ENCODE measurements at places on chromosomes 7 and 10.

- no peak for DNase-seq
Measured at GRCh38 chr7:95910341-95910740, 138.0 kb downstream of the DYNC1I1 start.

- DNase-seq, result no peak
Measured at GRCh38 chr7:151570366-151570915, 50.7 kb upstream of the RHEB start.

GRCh38 chr7:156764016-156764669, 123.6 kb downstream of the RNF32 start:
- DNase-seq, result peak; percentile 4

- DNase-seq, result no peak
Measured at GRCh38 chr10:112732277-112732921, 217.6 kb upstream of the TCF7L2 start.

DNA sequence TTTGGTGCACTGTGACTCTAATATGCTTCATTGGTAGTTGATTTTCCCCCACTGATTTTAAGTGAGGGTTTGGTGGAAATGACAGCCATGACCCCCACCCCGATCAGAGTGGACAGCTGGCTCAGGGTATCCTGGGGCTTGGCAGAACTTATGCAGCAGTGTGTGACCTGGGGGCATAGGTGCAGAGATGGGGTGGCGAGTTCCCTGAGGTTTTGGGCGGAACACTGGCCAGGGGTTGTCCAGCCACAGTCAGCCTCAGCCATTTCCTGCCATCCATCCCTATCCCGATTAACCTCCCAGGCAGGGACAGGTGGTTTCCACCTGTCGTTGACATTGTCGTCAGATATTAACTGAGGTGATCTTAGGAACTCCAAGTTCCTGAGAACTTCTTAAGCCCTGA, 155.8 kb upstream of the CHST15 start:
- DNase-seq, result no peak

- no peak for DNase-seq
Measured at GRCh38 chr10:44347609-44348400, 37.1 kb downstream of the CXCL12 start.

- no peak for DNase-seq
Measured at GRCh38 chr7:602341-603141, 82.9 kb upstream of the PDGFA start.

DNA sequence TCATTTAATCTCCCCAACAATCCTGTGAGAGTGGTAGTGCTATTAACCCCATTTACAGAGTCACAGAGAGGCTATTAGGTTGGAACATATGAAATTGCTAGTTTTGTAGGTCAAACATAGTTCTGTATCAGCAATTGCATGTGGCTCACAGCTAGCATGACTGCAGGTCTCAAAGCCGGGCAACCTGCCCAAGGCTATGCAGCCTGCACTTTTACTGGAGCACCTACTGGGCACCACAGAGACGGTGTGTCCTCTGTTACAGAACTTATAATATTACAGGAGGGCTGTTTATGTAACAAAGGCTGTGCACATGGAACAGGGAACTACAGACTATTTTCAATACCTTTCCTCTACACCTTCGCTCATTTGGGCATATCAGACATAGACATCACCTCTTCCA, 355.8 kb downstream of the RPS24 start:
- DNase-seq, result no peak

DNA sequence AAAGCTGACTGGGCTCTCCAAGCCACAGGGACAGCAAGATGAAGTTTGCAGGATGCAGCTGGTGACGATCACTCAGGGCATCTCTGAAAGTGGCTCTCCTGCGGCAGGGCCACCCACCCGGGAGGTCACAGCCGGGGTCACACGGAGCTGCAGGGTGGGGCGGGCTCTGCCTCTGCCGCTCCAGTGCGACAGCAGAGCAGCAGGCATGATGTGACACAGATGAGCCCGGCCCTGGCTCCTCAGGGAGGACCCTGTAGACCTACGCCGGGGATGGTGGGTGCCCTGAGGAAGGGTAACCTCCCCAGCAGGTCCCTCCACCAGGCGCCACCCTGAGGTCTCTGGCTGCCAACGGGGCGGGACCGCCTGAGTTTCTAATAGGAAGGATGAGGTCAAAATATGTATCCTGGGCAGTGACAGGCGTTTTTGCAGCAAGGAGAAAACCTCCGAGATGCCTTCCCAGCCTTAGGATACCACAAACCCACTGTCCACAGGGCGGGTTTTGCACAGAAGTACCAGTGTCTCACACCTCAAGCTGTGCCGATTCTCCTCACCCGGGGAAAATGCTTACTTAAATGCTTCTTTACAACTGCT, 114.8 kb upstream of the DIP2C start:
- no peak for DNase-seq

DNA sequence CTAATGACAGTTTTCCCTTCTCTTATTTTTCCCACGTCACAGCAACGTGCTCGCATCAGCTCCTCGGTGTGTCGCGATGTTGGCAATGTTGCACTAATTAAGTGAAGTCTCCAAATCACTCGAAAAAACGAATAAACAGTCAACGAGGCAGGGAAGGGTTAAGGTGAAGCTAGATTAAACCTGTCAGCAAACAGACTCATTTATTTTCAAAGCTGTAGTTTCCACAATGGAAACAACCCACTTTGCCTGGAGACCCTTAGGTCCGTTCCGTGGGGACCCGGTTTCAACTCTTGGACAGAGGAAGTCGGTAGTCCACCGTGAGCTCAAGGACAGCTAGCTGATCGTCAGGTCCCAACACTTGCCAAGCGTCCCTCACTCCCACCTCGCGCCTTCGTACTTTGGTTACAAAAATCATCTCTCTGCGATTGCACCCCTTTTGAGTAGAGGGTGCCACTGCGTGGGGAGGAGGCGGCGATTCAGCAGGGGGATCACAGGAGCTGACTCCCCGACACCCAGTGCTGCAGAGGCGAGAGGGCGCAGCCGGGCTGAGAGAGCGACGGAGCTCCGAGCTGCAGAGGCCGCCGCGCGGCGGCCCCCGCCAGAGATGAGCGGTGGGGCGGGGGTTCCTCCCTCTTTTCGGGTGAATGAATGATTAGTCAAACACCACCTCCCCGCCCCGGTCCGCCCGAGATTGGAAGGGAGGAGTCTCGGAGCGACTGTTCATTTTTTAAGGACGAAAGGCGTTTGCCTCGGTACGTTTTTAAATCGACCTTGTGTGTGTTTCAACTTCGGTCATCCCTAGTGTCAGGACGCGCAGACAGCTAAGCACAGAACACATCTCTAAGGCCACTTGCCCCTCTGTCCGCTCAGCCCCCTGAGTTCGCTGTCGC, 1.3 kb upstream of the BMPER start:
- peak; percentile 53 for DNase-seq

- no peak for DNase-seq
Measured at GRCh38 chr10:107847620-107848019, 683.1 kb upstream of the SORCS1 start.
